Stimulated activated CD8-positive, alpha-beta memory T cell treated with anti-CD3 and anti-CD28 coated beads, Interleukin-2, amount 100 ng/mL, for 48 hours (primary cell): ENCODE measurements at places on chromosomes 2 and 18.

- no peak for DNase-seq
Observed at GRCh38 chr18:35861367-35862118, 110.9 kb upstream of the RMP24 start.

DNA sequence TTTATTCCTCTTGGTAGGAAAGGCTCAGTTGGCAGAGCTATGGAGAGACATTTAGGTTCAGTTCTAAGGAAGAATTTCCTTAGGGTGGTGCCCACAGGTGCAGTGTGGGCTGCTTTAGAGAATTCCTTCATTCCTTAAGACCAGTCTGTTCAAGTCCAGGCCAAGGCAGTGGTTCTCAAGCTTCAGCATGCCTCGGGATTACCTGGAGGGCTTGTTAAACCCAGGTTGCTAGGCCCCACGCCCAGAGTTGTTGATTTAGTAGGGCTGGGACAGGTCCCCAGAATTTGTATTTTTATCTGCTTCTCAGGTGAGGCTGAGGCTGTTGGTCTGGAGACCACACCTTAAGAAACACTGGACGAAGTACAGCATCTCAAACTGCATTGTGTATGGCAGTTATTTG lies 68.9 kb downstream of the CERS6 start:
- no peak for DNase-seq

DNA sequence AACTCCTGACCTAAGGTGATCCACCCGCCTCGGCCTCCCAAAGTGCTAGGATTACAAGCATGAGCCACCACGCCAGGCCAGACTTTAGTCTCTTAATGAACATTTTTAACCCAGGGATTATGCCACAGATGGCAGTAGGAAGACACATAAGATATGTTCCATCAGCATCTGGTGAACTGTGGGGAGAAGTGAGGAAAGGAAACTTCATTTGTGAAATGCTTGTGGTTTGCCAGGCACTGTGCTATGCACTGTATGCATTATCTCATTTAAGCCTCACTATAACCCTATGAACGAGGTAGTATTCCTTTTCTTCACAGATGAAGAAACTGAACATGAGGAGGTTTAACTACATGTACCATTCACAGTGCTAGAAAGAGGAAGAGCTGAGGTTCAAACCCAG lies 29.3 kb downstream of the PTRHD1 start:
- DNase-seq, result no peak

DNA sequence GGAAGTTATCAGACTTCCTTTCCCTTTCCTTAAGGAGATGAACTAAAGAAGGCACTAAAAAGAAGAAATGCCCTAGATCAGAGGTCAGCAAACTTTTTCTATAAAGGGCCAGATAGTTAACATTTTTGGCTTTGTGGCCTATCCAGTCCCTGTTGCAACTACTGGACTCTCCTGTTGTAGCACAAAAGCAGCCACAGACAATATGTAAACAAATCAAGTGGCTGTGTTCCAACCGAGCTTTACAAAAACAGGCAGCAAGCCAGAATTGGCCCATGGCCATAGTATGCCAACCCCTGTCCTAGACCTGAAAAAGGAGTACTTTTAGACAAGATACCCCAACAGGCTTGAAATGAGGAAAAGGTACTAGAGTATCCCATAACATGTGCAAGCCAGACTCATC lies 10.9 kb downstream of the NHEJ1 start:
- no peak for DNase-seq
